ENCODE measurements at places on chromosomes 16 and 17. TPM values are rescaled to one million over a fixed set of nuclear protein-coding genes. Genes with fewer than 3 reads are reported as not detected.

GRCh38 chr16:83952587-83952939 lies 477 bp upstream of the OSGIN1 start:
- H3K27me3 ChIP-seq: no peaks in the 10 kb centered on the region
- H3K36me3 ChIP-seq: no peaks in the 10 kb centered on the region
- peaks cover 6% of the 10 kb centered on the region for H3K4me1 ChIP-seq
- DNase-seq: no peak
- peak overlapping the region; percentile 86 for H3K27ac ChIP-seq
- H3K4me3 ChIP-seq: peak overlapping the region; percentile 61

DNA sequence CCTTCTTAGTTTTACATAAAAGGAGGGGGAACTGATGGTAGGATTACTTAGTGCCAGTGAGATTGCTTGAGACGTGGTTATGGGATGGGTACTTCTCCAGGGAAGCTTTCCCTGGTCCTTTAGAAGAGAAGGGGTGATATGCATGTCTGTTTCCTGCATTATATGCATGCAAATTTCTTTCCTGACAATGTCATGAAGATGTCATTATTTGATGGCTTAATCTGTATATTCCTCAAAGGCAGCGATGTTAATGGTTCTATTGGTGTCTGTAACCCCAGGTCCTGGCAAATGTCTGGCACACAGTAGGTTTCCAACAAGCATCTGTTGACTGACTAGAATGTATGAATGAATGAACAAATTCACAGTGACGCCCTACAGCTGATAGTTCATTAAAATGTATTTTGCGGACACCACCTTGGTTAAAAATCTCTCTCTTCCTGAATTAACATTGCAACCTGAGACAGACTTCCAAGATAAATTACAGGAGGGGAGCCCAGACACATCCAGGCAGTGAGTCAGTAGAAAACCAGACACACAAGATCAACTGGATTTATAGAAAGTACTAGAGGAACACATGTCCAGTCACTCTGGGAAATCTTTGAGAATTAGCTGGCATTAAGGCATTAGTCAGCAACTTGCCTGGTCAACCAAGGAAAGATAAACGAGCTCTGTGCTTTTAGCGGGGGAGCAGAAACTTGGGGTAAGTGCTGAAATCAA lies 293.4 kb downstream of the XYLT1 start:
- no peaks in the 10 kb centered on the region for H3K27me3 ChIP-seq
- no peak for DNase-seq
- H3K4me3 ChIP-seq: no peak overlapping the region

- H3K36me3 ChIP-seq: no peaks in the 10 kb centered on the region
- H3K4me3 ChIP-seq: no peak overlapping the region
- no peak for DNase-seq
- H3K27me3 ChIP-seq: no peaks in the 10 kb centered on the region
- H3K27ac ChIP-seq: no peak overlapping the region
- H3K4me1 ChIP-seq: peaks cover 3% of the 10 kb centered on the region
Measured at GRCh38 chr17:1461198-1461944, 5.3 kb upstream of the CRK start.

- H3K36me3 ChIP-seq: no peaks in the 10 kb centered on the region
- peak overlapping the region; percentile 55 for H3K27ac ChIP-seq
- no peak for DNase-seq
Measured at GRCh38 chr16:2223942-2224486, 623 bp downstream of the E4F1 start.

DNA sequence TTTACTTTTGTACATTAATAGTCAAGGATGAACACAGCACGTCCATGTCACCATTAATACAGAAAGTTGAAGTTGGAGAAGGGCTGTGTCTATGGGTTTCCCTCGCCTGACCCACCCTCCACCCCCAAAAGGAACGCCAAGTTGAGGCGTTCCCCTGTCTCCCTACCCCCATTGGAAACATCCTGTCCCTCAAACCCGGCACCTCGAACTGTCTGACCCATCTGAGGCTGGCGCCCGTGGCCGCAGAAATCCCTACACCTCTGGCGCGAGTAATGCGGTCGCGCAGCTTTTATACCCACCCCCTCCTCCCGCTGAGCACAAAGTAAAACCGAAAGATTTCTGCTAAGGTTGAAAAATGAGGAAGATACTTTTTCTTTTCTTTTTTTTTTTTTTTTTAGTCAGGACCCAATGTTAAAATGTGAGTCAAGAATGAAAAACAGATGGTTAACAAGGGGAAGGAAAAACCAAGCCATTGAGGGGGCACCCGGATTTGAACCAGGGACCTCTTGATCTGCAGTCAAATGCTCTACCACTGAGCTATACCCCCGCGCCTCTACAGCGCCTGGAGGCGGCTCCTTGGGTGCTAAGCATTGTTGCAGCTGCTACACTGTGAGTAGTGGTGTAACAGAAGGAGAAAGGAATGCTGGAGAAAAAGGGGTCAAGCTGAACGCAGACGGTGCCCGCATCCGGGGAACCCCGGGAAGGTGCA lies 887 bp upstream of the LASP1 start:
- peak overlapping the region; percentile 95 for H3K4me3 ChIP-seq
- peaks cover 18% of the 10 kb centered on the region for H3K4me1 ChIP-seq
- peak; percentile 94 for DNase-seq

DNA sequence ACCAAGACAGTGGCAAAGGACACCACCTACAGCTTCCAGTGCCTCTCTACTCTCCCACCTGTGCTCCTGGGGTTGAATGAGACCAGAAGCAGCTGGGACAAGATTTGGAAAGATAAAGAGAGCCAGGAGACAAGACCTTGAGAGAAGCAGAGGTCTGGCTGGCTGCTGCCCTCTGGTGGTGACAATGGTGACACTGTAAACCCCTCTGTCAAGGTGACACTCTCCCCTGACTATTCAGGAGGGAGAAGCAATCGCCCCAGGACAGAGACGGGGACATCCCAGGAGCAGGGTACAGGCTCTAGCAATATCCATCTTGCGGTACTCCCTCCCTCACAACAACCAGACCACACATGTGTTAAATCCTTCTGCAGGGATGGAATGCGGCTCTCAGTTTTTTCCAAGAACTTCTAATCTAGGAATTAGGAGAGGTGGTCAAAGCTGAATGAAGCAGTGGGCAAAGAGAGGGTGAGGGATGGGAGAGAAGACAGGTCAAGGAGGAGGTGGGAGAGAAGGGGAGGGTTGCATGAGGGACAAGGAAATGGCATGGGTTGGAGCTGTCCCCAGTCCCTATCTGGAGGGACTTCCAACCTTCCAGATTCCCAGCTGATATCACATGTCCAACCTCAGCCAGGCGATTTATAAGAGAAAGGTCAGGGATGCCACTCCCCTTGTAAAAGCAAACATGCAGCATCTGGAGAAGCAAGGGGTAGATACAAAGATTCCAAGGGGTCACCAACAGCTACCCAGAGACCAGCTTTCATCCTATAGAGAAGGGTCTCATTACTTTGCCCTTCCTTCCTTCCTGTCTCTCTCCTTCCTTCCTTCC lies 2.9 kb downstream of the PHOSPHO1 start:
- no peaks in the 10 kb centered on the region for H3K36me3 ChIP-seq
- H3K27ac ChIP-seq: no peak overlapping the region
- peaks cover 3% of the 10 kb centered on the region for H3K4me1 ChIP-seq
- peaks cover 2% of the 10 kb centered on the region for H3K27me3 ChIP-seq

DNA sequence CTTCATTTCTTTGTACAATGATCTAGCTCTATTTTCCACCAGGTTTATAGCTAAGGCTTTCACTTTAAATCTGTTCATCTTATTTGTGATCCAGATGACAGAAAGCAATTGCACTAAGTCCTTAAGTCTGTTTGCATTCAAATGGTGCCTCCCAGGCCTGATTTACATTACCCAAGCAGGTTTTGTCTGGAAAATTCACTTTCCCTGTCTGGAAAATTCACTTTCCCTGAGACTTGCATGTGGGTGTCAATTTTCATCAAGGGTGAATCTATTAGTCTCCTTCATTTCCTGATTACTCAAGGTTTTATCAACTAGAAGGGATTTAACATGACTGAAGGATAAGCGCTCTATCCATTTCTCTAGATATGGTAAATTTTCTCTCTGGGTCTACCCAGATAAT lies 1480.2 kb upstream of the GOT2 start:
- no peaks in the 10 kb centered on the region for H3K36me3 ChIP-seq
- no peaks in the 10 kb centered on the region for H3K27me3 ChIP-seq
- no peak overlapping the region for H3K4me3 ChIP-seq
- H3K27ac ChIP-seq: no peak overlapping the region
- H3K4me1 ChIP-seq: no peaks in the 10 kb centered on the region

GRCh38 chr17:428414-428813 lies 75.8 kb upstream of the RPH3AL start:
- no peaks in the 10 kb centered on the region for H3K36me3 ChIP-seq
- H3K4me3 ChIP-seq: no peak overlapping the region
- H3K27me3 ChIP-seq: no peaks in the 10 kb centered on the region

GRCh38 chr16:88737298-88738150 lies 31.2 kb downstream of the CTU2 start:
- H3K27me3 ChIP-seq: no peaks in the 10 kb centered on the region
- DNase-seq: peak; percentile 86
- H3K27ac ChIP-seq: no peak overlapping the region
- H3K4me3 ChIP-seq: no peak overlapping the region
- H3K4me1 ChIP-seq: no peaks in the 10 kb centered on the region

DNA sequence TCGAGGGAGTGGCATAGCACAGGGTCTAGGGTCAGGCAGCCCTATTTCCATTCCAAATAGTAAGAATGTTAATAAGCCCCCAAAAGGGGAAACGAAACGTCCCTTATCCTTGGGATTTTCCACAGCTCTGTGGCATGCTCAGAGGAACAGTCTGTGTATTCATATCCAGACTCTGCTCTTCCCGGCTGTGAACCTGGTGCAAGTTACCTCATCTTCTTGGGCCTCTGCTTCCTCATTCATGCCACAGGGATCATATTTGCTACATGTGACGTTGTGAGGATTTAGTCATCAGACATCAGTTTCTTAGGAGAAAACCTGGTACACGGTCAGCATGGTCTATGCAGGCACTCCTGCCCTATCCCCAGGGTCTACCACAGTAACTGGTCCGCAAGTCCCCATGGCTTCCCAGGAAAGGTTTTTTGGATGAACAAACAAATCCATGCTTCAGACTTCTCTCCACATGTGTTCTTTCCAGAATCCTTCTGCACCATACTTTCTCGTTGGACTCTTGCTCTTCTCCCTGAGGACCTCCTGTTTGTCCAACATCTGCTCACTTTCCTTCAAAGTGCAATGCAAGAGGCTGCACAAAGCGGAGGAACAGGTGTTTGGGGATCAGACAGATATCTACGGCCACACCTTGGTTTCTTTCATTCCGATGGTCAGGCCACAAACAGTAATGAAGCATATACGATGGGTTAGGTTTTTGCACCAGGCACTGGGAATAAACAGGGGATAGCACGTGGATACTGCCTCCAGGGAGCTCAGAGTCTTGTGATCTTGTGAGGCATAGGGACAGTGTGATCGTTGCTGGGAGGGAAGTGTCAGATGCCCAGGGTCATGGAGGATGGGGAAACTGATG lies 17.7 kb downstream of the GLP2R start:
- no peak overlapping the region for H3K4me3 ChIP-seq
- H3K27ac ChIP-seq: no peak overlapping the region
- H3K4me1 ChIP-seq: peaks cover 14% of the 10 kb centered on the region
- no peaks in the 10 kb centered on the region for H3K36me3 ChIP-seq

DNA sequence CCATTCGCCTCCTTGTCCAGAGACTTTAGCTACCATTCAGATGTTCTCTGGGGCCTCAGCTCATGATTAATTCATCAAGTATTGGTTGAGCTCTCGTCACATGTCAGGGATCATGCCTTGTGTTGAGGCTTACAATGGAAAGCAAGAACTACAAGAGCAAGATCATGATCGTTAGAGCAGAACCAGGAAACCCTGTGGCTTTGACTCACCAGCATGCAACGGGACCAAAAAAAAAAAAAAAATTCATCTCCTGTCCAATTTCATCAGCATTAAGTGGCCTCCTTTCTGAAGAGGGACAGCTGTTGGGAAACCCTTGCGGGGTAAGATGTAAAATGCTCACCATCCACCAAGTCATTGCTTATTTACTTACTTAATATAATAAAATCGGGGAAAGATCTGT lies 12.1 kb upstream of the USP10 start:
- H3K27ac ChIP-seq: no peak overlapping the region
- no peaks in the 10 kb centered on the region for H3K27me3 ChIP-seq
- no peaks in the 10 kb centered on the region for H3K36me3 ChIP-seq

DNA sequence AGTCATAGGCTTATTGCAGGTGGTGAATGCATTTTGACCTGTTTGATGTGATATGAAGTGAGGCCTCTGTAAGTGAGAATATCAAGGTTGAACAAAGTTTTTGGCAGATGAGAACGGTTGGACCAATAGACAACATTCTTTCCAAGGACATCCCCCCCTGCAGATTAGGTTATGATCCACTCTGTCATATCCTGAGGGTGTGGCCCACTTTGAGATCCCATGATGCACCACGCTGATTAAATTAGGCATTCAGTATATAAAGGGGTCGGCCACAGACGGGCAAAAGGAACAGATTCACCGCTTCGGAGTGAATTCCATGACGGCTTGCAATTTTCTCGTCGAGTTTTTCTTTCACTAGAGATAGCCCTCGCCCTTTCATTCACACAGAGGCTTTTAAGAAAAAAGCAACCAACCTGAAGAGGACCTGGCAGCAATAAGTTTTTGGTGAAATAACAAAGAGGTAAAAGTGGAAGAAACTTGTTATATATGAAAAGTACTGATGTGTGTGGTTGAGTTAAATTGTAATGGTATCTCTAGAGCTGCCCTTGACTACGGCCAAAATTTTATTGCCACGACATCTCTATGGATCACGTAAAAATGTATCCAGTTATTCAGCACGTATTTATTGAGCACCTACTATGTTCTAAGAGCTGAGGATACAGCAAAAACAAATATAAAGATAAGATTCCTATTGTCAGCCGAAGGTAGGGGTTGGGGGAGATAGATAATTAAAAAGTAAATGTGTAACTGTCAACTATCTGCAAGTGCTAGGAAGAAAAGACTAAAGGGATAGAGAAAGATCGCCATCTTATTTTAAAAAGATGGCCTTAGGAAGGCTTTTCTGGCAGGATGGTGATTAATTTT lies 1.7 kb upstream of the RBBP6 start:
- no peak overlapping the region for H3K4me3 ChIP-seq
- no peaks in the 10 kb centered on the region for H3K4me1 ChIP-seq
- DNase-seq: no peak

DNA sequence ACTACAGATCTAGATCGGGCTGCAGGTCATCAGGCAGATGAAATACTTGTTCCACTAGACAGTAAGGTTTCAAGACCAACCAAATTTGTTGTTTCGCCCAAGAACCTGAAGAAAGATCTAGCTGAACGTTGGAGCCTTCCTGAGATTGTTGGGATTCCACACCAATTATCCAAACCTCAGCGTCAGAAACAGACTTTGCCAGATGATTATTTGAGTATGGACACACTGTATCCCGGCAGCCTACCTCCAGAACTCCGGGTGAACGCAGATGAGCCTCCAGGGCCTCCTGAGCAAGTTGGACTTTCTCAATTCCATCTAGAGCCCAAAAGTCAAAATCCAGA lies 14.4 kb downstream of the LRRC37B start:
- no peaks in the 10 kb centered on the region for H3K27me3 ChIP-seq
- no peak for DNase-seq
- no peak overlapping the region for H3K4me3 ChIP-seq
- no peaks in the 10 kb centered on the region for H3K36me3 ChIP-seq

The TCAP gene
- 1.9 TPM for total RNA-seq

The SPNS2 gene
- total RNA-seq: 2.4 TPM
